CD8-positive, alpha-beta memory T cell (primary cell): ENCODE measurements at places on chromosomes 4 and X. TPM values are rescaled to one million over a fixed set of nuclear protein-coding genes. Genes with fewer than 3 reads are reported as not detected.

DNA sequence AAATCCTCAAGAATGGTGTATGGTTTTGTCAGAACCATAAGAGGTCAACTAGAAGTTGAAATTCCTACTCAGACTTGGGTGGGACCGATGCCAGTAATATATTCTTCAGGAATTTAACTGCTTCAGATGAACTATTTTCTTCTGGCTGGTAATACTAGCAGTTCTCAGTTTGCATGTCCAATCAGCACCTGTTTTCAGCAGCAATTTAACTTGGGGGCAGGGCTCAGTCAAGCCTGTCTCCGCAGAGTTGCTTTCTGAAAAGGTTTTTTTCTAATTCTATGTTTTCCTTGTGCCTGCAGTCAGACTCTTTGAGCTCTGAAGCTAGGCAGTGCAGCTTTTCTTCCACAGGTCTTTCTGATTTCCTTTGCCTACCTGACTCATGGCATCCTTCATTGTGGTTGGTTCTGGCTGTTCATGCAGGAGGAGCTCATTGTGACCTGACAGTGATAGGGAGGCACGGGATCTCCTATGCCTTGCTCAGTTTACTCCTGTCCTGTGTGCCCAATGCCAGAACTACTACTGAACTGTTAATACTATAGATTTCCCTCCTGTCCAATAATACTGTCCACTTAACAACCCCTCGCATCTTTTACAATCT is 17.3 kb upstream of the FMR1 start:
- no peak overlapping the region for H3K4me3 ChIP-seq
- no peaks in the 10 kb centered on the region for H3K36me3 ChIP-seq
- no peaks in the 10 kb centered on the region for H3K27me3 ChIP-seq
- no peak overlapping the region for H3K27ac ChIP-seq

GRCh38 chr4:129043523-129043922 is 49.8 kb downstream of the SCLT1 start:
- no peak overlapping the region for H3K27ac ChIP-seq
- H3K27me3 ChIP-seq = no peaks in the 10 kb centered on the region
- H3K36me3 ChIP-seq = no peaks in the 10 kb centered on the region
- no peak overlapping the region for H3K4me3 ChIP-seq

DNA sequence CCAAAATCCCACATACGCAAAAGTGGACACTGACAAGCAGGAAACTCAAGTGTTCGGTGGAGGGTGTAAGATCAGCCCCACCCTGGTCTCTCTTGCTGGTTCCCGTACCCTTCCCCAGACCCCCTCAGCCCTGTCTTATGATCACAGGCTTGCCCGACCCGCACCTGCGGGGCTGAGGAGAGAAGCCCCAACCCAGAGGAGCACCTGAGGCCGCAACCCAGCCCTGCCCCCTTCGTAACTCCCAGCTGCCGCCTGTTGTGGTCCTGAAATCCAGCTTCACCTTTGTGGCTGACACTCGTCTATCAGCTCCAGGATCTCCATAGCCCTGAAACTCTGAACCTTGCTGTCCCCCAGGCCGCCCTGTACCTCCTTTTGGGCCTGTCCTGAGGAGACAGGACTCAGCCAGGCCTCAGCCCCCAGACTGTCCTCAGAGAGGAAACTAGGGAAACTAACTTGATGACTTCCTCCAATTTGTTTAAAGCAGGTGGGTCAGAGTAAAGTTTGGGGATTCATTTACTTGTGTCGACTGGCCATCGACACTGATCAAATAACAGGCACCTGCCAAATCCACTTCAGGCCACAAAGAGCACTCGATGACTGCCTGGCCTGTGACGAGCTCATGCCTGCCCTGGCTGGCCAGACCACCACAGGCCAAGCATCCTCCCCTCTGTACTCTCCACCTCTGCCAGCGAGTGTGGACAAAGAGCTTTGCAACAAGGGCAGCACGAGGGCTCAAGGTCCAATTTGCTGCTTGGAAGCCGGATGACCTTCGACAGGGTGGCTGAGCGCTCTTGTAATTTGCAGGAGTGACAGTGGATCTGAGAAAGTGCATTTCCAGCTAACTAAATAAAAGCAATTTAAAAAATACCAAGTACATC is 19.3 kb downstream of the DCTD start:
- no peak for DNase-seq
- H3K4me1 ChIP-seq = no peaks in the 10 kb centered on the region
- H3K27ac ChIP-seq = no peak overlapping the region
- no peaks in the 10 kb centered on the region for H3K27me3 ChIP-seq
- no peak overlapping the region for H3K4me3 ChIP-seq

WAS gene
- 84.0 TPM for total RNA-seq

- DNase-seq = no peak
- no peaks in the 10 kb centered on the region for H3K36me3 ChIP-seq
- no peak overlapping the region for H3K4me3 ChIP-seq
- H3K27ac ChIP-seq = no peak overlapping the region
- H3K27me3 ChIP-seq = no peaks in the 10 kb centered on the region
Measured at GRCh38 chr4:5118994-5119835, 67.9 kb downstream of the STK32B start.

CT45A3 gene
- total RNA-seq = not detected

SYTL4 gene
- not detected for total RNA-seq

GRCh38 chr4:5631352-5632065 is 76.8 kb downstream of the EVC2 start:
- DNase-seq = no peak
- no peaks in the 10 kb centered on the region for H3K4me1 ChIP-seq
- no peaks in the 10 kb centered on the region for H3K36me3 ChIP-seq
- no peak overlapping the region for H3K4me3 ChIP-seq
- H3K27me3 ChIP-seq = no peaks in the 10 kb centered on the region

DNA sequence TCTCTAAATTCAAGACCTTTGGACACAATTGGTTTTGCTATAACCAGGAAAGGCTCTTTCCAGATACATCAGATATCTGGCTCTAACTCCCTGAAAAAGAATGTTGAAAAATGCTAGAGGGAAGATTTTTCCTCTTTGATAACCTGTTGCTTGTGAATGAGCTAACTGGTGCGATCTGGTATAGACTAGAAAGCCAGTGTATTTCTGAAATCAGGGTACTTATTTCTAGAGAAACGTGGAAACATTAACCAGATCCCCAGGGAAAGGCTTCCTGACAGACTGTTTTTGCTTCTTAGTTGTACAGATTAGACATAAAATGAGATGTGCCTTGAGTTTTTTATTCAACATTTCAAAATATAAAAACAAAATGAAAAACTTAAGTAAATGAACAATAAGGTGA is 107.7 kb downstream of the NPNT start:
- H3K27ac ChIP-seq = no peak overlapping the region
- no peak overlapping the region for H3K4me3 ChIP-seq
- no peaks in the 10 kb centered on the region for H3K36me3 ChIP-seq
- no peak for DNase-seq
- H3K27me3 ChIP-seq = no peaks in the 10 kb centered on the region
- H3K4me1 ChIP-seq = no peaks in the 10 kb centered on the region

- H3K27ac ChIP-seq = no peak overlapping the region
- no peak overlapping the region for H3K4me3 ChIP-seq
- DNase-seq = no peak
- no peaks in the 10 kb centered on the region for H3K36me3 ChIP-seq
- no peaks in the 10 kb centered on the region for H3K4me1 ChIP-seq
Measured at GRCh38 chr4:143282211-143282707, 54.4 kb upstream of the GAB1 start.

PNMA5 gene
- not detected for total RNA-seq

- peaks cover 4% of the 10 kb centered on the region for H3K27me3 ChIP-seq
- no peaks in the 10 kb centered on the region for H3K4me1 ChIP-seq
- H3K27ac ChIP-seq = no peak overlapping the region
- no peak overlapping the region for H3K4me3 ChIP-seq
Measured at GRCh38 chr4:25956260-25956659, 42.2 kb downstream of the SMIM20 start.

TRMT44 gene
- 25.2 TPM for total RNA-seq

ARX gene
- not detected for total RNA-seq

DNA sequence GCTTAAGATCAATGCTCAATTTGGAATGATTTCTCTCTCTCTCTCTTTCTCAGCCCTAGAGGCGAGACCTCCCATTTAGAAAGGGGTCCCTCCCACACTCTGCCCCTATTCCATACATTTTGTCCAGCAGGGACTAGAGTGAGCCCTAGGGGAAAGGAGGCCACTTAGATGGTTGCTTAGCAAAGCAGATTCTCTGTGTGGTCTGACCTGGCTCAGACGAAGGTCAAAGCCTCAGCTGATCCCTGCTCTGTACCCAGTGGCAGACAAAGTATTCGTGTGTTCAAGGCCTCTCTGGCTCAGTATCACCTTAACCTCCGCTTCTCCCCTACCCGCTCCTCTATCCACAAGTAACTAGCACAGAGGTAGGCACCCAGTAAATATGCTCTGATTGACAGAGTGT is 78.4 kb downstream of the HPRT1 start:
- no peak for DNase-seq
- H3K27me3 ChIP-seq = no peaks in the 10 kb centered on the region
- H3K4me1 ChIP-seq = no peaks in the 10 kb centered on the region
- H3K4me3 ChIP-seq = no peak overlapping the region
- no peak overlapping the region for H3K27ac ChIP-seq
- H3K36me3 ChIP-seq = no peaks in the 10 kb centered on the region
